ENCODE measurements at places on chromosomes 3 and 15.

DNA sequence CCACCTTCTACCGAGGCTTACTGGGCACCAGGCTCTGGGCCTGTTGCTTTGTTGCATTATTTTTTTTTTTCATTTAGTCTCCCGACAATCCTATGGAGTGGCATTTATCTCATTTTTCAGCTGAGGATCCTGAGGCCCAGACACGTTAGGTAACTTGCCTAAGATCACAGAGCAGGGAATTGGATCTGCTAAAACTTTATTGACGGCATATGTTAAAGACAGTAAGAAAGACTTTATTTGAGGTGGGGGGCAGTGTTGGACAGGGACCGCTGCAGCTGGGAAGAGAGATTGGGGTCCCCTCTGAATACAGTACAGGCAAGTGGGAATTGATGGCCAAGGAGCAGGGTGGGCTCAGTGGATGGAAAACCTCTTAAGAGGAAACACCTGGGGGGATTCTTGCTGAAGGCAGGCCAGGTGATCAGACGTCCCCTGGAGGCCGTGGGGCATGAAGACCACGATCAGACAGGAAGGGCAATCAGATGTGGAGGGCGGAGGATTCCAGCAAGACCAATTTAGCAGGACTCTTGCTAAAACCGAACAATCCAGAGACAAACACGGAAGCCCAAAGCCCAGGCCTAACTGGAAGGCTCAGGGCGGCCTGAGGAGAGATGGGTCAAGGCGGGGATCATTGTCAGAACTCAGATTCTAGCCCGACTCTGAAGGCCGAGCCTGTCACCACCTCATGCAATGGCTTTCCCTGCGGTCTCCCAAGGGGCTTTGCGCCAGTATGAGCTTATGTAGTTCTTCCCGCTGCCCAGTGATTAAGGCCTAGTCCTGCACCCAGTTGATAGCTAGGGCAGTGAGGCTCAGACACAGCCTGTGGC, 53.7 kb downstream of the RGMA start:
- peaks cover 2% of the 10 kb centered on the region for H3K27me3 ChIP-seq
- H3K4me3 ChIP-seq, result no peak overlapping the region
- peaks cover 9% of the 10 kb centered on the region for H3K4me1 ChIP-seq
- DNase-seq, result no peak
- no peaks in the 10 kb centered on the region for H3K36me3 ChIP-seq
- no peak overlapping the region for H3K27ac ChIP-seq

DNA sequence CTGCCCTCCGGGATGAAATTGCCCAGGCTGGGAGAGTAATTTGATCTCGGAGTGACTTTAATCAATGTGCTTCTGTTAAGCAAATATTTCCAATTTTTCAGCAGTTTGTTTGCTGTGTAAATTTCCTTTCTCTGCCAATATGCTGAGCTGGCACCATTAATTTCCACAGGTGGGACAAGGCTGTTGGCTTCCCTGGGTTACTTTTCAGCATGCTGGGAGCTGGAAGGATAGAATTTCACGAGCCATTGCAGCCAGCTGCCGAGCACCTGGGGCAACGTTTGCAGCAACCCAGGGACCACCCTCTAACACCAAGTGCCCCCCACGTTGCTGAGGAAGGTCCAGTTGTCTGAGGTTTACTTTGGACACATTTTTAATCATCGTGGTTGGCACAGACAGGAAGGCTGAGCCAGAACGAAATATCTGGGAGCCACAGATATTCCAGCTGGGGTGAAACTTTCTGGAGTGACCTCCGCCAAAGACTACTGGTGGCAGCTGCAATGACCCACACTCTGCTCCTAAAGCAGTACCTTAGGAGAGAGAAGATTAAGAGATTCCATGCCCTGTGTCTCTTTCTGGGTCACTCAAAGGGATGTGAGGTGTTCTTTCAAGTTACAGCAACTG, 293.3 kb upstream of the RGMA start:
- DNase-seq, result no peak
- H3K4me3 ChIP-seq, result no peak overlapping the region
- no peaks in the 10 kb centered on the region for H3K4me1 ChIP-seq
- no peaks in the 10 kb centered on the region for H3K36me3 ChIP-seq

DNA sequence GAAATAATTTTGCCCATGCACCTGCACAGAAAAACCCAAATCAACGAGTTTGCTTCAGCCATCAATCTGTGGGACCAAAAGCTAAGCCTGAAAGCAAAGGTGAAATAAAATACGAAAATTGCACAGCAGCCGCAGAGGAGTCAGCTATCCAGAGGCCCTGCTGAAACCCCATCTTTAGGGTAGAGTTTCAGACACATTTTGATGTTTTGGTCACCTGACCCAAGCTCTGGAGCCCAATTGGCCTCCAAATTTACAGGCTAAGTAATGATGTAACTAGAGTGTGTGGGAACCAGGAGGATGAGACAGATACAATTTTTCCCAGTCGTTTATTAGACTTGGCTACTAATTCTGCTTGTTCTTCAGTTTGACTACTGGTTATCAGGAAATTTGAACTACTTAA, 308.6 kb upstream of the ATP11B start:
- no peaks in the 10 kb centered on the region for H3K36me3 ChIP-seq
- no peak overlapping the region for H3K27ac ChIP-seq
- no peaks in the 10 kb centered on the region for H3K4me1 ChIP-seq
- H3K4me3 ChIP-seq, result no peak overlapping the region
- peaks cover 2% of the 10 kb centered on the region for H3K27me3 ChIP-seq

DNA sequence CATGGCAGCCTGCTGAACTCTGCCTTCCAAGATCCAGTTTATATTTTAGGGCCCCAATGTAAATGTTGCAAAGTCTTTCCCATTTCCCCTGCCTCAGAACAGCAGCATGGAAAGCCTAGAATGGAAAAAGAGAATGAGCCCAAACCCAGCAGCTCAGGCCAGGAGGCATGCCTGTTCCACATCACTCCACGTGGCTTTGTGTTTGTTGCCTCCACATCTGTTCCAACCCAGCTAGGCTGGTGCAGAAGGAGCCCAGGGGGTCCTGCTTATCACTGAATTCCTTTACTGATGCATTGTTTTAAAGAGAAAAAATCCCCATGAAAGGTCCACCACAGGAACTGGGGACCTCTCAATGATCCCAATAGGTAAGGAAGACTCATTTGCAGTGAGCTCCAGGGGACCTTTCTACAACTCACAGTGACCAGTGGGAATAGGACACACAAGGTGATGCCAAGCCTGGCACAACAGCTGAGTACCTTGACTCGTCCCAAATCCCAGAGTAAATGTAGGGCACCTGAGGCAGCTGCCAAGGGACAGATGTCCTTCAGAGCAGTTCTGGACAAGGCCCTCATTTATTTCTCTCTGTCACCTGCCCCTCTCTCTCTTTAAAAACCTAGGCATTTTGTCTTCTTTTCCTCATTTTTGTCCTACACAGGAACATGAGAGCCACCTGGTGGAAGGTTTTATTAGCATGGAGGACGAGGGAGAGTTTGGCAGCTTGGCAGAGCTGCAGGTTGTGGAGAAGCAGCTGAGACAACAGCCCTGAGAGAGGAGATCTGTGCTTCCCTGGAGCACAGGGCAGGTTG, 41.7 kb upstream of the ADAMTS17 start:
- H3K27me3 ChIP-seq, result peaks cover 1% of the 10 kb centered on the region
- no peak overlapping the region for H3K27ac ChIP-seq
- DNase-seq, result peak; percentile 26
